ENCODE measurements at places on chromosomes 7 and 10.

- peak; percentile 61 for DNase-seq
These were observed 35.3 kb upstream of the IFRD1 start for GRCh38 chr7:112414855-112415490.

- DNase-seq, result no peak
These were observed 424.2 kb upstream of the LRGUK start for GRCh38 chr7:133702960-133703359.

- no peak for DNase-seq
These were observed 22.5 kb downstream of the PCGF5 start for GRCh38 chr10:91242940-91243339.

DNA sequence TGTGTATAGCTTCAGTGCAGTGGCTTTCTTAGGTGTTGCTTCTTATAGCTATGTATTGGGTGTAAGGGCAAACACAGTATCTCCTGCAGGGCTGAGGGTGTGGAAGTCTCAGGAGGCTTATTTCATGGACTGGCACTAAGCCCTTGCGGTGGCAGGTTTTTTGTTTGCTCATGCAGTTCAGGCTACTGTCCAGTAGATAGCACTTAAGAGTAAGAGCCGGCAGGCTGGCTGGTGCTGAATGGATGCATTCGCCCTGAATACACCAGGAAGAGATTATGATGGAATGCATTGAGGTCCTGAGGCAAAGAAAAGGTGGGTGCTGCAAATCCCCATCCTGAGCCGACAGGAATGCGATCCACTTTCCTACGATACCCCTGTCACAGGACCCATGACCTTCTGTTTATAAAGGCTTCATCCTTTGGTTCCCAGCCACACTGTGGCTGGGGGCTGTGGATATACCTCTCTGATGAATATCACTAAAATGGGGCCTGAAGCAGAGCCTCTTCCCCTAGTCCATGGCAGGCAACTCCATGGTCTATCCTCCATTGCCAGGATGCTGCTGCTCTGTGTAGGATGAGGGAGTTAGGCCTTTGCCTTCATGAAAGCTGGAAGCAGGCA is 44.9 kb downstream of the ANXA8 start:
- peak; percentile 63 for DNase-seq

DNA sequence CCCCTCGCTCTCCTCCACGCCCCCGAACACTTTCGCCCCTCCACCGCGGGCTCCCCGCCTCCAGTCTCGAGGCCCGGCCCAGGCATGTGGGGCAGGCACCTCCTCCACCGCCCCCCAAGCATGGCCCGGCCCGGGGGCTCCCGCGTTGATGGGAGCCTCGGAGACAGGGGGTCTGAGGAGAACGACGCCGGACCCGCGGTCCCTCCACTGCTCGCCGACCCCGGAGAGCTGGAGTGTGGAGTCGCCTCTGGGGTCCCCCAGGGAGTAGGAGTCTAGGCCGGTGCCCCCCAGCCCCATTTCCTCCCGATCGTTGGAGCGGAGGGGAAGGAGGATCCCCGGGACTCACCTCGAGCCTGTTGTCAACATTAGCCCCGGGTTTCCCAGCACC is 206 bp downstream of the UPF2 start:
- peak; percentile 56 for DNase-seq

DNA sequence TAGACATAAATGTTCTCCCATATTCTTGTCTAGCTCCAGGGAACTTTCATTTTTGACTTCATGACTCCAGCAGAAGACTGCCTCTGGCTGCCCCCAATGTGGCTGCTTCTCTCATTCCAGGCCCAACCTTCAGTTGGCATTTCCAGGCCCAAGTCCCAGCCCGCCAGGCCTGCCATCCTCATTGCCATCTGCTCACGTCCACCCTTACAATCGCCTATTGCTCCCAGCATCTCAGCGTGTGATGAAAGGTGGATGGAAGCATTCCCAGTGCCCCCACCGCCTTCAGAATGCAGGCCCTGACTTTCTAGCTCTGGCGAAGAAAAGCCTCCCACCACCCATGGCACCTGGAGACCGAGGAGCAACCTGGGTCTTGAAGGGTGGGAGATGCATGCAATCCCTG is 132.1 kb upstream of the LANCL2 start:
- DNase-seq, result no peak

- no peak for DNase-seq
These were observed 470.8 kb downstream of the INHBA start for GRCh38 chr7:41232086-41232485.

- DNase-seq, result no peak
These were observed 137.7 kb downstream of the AHR start for GRCh38 chr7:17436126-17436525.

- DNase-seq, result no peak
These were observed 228.1 kb downstream of the NEBL start for GRCh38 chr10:20668985-20669384.

GRCh38 chr10:80927419-80928078 is 389.8 kb downstream of the SH2D4B start:
- DNase-seq, result no peak

GRCh38 chr7:87628780-87629569 is 777 bp downstream of the RUNDC3B start:
- no peak for DNase-seq

- no peak for DNase-seq
These were observed 255.7 kb downstream of the TNS3 start for GRCh38 chr7:47326220-47326619.

GRCh38 chr7:134420424-134421125 is 38.3 kb downstream of the AKR1B1 start:
- DNase-seq, result peak; percentile 69

- DNase-seq, result no peak
These were observed 105.6 kb downstream of the CDK6 start for GRCh38 chr7:92730808-92731207.

- DNase-seq, result no peak
These were observed 3.3 kb upstream of the UBE2H start for GRCh38 chr7:129955993-129956543.

DNA sequence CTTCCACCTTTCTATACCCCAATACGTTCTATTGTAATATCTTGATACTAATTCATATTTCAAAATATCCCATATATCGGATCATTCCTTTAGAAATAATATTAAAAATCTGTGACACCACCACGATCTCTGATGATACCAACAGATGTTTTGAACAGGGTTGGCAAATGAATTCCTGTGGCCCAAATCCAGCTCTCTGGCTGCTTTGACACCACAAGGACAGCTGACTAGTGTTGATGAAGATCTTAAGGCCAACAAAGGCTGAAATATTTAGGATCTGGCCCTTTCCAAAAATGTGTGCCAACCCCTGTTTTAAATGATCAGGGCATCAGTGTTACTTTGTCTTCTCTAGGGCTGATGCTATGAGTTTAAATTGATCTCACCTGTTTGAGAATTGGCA is 380.7 kb upstream of the PFKP start:
- no peak for DNase-seq

GRCh38 chr10:43912469-43912868 is 263.8 kb upstream of the ZNF32 start:
- DNase-seq, result no peak

- DNase-seq, result peak; percentile 10
These were observed 22.2 kb upstream of the CPXM2 start for GRCh38 chr10:123913688-123914268.

GRCh38 chr10:86964061-86964846 is 4.0 kb upstream of the ADIRF start:
- no peak for DNase-seq

DNA sequence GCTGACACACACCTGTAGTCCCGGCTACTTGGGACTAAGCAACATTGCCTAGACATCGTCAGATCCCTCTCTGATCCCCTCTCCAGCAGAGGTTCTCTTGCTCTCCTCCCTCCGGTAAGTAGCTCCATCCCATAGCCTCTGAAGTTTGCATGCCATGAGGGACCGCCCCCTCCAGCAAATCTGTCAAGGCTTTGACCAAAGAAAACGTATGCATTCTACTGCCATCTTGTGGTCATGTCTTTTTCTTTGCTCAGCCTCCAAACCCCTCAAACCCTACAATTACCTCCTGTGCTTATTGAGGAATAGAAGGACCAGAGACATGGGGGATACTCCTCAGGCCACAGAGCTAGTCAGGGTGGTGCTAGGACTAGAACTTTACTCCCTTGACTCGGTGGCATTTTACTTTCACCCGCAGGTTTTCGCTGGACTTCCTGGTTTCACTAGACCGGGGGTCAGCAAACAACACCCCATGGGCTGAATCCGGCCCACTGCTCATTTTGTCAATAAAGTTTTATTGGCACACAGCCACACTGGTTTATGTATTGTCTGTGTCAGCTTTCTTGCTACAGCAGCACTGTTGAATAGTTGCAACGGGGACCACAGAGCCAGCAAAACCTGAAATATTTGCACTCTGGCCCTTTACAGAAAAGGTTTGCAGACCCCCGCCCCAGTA is 202.6 kb upstream of the FOXK1 start:
- DNase-seq, result peak; percentile 90

GRCh38 chr10:34229917-34230316 is 585.2 kb downstream of the PARD3 start:
- no peak for DNase-seq

DNA sequence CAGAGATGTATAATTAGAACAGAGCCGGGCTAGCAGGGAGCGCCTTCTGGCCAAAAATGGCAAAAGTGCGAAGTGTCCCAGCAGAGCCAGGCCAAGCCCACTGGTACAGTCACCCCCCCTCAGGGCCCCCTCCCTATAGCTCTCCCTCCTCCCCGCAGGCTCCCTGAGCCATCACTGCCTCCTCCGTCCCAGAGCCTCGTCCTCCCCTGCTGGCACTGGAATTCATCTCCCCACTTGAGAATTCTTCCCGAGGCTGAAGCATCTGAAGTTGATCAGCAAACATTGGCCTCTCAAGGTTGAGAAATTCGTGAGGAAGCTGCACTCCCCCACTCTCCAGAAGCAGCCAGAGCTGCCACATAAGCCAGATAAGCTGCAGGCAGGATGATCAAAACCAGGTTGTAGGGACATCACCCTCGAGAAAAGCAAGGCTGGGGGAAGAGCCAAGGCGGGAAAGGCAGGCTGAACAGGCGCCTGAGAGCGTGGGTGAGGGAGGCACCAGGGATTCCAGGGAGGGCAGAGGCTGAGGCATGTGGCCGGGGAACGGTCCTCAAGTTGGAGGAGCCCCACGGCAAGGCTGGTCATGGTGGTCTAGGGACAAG is 23.4 kb downstream of the CAMK2G start:
- no peak for DNase-seq

GRCh38 chr7:57305192-57305748 is 144.7 kb upstream of the ZNF716 start:
- DNase-seq, result peak; percentile 29

DNA sequence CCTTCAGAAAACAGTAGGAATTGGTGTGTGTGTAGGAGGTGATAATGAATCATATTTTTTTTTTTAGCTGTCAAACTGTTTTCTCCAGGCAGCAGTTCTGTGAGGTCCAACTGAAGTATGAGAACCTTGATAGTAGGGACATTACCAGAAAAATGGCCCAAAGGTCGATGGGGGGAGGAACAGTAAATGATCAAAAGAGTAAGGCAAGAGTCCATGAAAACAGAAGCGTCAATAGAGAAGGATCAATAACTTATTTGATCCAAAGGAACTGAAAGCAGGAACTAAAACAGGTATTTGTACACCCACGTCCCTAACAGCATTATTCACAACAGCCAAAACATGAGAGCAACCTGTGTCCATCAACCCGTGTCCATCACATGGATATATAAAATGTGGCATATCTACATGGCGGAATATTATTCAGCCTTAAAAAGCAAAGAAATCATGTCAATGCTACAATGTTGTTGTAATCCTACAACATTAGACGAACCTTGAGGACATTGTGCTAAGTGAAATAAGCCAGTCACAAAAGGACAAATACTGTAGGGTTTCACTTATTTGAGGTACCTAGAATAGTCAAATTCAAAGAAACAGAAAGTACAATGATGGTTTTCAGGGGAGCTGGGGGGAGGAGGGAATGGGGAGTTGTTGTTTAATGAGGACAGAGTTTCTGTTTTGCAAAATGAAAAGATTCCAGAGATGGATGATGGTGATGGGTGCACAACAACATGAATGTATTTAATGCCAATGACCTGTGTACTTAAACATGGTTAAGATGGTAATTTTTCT is 214.0 kb upstream of the KLF14 start:
- no peak for DNase-seq

DNA sequence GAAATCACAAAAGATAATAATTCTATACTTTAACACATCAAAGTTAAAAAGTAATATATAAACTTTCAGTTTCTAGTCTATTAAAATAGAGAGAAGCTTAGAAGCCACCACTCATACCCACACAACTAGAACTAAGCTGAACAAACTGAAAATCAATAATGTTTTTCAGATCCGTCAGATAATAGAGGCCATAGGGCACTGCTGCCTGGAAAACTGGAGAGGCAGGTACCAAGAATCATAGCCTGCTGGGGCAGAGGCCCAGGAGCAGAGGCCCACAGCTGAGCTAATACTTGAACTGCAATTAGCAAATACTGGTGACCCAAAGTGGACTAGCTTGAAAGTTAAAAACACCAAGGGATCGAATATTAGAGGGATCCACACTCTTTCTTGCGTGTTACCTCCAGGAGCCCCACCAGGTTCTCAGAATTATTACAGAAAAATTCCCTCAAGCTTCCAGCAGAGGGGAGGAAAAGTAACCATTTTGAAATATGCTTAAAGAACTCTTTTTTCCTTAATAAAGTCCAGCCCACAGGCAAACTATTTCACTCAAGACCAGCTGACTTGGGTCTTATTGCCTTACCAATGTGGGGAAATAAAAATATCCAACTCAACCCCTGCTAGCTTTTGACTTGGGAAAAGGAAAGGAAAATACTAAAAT is 774.1 kb upstream of the IGFBP3 start:
- no peak for DNase-seq

GRCh38 chr10:130463876-130464364 is 327.7 kb downstream of the GLRX3 start:
- no peak for DNase-seq

DNA sequence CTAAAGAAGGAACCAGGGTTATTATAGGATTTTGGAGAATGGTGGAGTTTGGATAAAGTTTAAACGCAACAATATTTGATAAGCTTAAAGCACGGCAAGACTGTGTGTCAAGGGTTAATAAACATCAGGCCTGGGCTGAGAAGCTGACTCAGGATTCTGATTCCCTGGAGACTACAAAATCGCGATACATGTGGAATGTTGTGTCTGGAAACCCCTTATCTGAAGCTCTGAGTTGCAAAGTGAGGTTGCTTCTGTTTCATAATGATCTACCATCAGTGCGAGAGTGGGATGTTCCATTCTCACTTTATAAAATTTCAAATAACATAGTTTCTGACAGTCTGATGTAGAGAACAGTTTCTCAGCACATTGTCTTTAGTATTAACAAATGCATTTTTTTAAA is 7.8 kb downstream of the C1GALT1 start:
- no peak for DNase-seq

GRCh38 chr10:91557651-91558111 is 75.2 kb downstream of the PPP1R3C start:
- DNase-seq, result peak; percentile 22

- DNase-seq, result no peak
These were observed 179.2 kb upstream of the BET1 start for GRCh38 chr7:94183289-94183749.

DNA sequence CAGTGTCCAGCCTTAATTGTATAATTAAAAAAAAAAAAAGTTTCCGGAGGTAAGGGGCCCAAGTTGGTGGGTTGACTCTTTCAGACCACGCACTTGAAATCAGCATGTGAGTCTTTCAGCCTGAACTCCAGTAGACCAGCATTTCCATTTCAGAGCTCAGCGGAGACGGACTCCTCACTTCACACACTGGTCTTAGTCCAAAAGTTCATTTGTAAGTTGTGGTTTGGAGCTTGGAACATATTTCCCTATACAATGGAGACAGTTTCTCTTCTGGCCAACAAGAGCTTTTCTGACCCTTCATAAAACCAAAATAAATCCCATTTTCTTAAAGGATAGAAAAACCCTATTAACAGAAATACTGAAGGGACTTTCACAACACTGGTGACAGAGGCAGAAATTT is 41.0 kb downstream of the ATXN7L1 start:
- no peak for DNase-seq

All from NAMALWA (cell line).